ENCODE measurements at places on chromosomes 2 and 18. TPM values are rescaled to one million over a fixed set of nuclear protein-coding genes. Genes with fewer than 3 reads are reported as not detected.

DNA sequence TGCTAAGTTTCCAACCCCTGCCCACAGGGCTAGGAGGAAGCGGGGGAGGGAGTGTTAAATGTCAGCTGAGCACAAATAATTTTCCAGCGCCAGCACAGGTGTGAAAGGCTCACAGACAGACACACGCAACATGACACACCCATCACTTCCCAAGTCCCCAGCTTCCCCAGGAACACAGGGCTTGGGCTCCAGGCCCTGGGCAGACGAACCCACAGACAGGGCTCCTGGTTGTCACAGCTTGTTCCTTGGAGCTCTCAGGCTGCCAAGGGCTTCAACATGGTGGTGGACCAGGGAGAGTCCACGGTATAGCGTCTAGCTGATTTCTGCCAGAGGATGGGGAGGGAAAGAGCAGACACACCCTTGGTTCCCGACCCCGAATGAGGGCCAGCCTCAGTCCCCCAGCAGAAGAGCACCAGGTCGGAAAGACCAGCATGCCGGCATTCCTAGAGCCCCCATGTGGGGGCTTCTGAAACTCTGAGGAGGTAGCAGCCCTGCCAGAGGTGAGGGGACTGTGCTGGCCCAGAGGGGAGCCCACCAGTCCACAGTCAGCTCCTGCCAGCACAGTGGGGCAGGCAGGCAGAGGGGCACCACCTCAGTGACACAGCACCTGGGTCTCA is 1.9 kb downstream of the DUSP2 start:
- DNase-seq: no peak

DNA sequence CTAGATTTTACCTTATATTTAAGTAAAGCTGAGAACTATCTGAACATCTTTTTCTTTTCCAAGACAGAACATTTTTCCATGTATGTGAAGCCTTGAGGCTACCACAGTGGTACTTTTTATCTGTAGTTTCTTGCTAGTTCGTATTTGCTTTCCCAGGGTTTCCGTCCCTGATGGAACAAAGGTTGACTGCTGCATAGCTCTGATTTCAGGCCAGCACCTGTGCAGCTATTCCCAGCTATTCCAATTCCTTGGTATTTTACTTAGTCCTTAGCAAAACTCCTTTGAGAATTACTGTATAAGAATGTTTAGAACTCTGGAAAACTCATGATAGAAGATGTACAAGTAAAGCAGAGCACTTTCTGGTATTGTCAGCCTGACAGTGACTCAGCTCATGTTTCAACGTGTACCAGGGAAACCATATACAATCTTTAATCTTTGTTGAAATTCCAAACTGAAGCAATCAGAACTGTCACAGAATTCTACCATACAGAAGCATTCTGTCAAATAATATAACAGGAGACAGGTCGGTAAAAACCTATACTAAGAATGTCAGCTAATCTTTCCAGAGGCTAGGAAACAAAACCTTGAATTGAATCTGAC is 162.2 kb downstream of the PKP4 start:
- DNase-seq: no peak

- DNase-seq: no peak
Measured at GRCh38 chr2:168426861-168427260, 29.2 kb upstream of the CERS6 start.

- DNase-seq: no peak
Measured at GRCh38 chr2:13102397-13103063, 385.8 kb downstream of the TRIB2 start.

DNA sequence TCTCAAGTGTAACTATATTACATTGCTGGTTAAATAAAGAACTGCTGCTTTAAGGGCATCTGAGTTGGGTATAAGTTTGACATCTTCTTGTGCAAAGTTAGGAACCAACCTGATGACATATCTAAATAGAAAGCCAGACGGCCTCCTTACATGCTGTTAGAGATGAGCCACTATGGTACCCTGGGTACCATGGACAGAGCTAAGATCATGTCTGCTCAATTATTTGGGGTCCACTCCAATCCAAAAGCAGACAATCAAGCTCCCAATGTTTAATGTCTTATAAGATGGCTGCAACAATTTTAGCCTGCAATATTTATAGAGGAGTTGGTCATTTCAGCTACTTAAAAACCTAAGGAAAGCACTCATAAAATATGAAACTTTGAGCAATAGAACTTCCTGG is 86.2 kb downstream of the UPP2 start:
- DNase-seq: no peak

DNA sequence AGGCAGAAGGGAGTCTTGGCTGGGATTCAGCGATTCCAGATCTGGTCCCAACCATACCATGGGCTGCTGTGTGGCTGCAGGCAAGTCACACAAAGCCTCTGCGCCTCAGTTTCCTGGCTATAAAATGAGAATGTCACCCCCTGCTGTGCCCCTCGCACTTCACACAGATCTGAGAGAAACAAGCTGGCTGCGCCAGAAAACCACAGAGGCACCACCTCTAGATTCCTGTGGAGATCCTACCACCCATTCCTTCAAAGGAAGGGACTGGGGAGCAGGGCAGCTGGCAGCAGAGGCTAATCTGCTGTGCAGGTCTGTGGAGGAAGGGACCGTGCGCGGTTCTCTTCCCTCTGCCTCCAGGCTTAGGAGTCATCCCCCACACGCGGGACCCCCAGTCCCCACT is 19.8 kb downstream of the NEURL3 start:
- DNase-seq: no peak

GRCh38 chr2:113119111-113119510 is 8.3 kb upstream of the IL1RN start:
- no peak for DNase-seq

GRCh38 chr2:114543236-114543766 is 100.9 kb downstream of the DPP10 start:
- no peak for DNase-seq

GRCh38 chr2:174833737-174834136 is 69.5 kb upstream of the CHRNA1 start:
- DNase-seq: no peak

- DNase-seq: no peak
Measured at GRCh38 chr2:60652832-60653340, 99.4 kb upstream of the BCL11A start.

DNA sequence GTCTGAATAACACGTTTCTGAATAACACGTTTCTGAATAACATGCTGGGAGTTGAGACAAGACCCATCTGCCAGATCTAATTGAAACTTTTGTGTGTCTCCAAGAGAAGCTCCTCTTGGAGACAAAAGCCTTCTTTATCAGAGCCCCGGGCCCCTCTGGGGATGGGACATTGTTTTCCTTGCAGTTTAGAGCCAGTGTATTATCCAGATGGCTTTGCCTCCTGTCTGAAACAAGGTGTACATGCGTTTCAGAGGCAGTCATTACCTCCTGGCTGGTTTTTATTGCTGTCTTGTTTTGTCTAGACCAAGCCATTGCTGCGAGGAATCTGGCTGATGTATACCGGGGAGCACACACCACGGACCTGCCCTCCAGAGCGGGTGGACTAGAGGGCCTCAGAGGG is 7.8 kb downstream of the FOSL2 start:
- DNase-seq: no peak

DNA sequence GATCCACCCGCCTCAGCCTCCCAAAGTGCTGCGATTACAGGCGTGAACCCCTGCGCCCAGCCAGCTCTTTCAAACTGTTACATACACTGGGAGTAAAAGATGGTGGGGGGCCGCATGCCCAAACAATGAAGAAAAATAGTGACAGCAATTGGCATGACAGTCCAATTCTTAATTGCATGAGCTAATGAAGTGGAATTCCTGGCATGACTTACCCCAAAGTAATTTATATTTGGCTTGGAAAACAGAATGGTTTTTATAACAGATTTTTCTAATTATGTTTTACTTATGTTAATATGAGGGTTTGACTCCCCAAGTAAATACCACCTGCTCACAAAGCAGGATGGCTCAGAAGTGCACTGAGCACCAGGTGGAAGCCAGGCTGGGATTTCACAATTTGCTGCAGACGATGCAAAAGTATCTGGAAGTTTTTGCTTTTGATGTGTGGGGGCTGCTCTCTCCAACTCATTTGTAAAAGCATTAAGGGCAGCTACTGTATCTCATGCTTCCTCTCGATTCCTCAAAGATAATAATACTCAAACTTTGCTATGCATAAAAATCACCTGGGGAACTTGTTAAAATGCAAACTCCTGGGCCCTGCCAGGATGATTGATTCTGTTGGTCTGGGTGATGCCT is 24.0 kb upstream of the ATG16L1 start:
- DNase-seq: no peak

DNA sequence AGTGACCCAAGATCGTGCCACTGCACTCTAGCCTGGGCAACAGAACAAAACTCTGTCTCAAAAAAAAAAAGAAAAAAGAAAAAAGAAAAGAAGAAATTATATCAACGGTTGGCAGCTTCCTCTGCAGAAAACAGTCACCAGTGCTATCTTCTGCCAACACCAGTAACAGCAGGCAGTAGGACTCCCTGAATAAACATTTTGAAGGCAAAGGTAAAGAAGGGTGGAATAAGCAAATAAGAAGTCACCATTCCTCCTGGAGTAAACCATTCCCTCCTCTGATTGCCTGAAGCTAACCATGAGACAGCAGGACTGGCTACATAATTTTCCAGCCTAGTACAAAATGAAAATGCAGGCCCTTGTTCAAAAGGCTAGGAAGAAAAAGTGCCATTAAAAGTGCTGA is 9.0 kb upstream of the RNF103 start:
- no peak for DNase-seq

DNA sequence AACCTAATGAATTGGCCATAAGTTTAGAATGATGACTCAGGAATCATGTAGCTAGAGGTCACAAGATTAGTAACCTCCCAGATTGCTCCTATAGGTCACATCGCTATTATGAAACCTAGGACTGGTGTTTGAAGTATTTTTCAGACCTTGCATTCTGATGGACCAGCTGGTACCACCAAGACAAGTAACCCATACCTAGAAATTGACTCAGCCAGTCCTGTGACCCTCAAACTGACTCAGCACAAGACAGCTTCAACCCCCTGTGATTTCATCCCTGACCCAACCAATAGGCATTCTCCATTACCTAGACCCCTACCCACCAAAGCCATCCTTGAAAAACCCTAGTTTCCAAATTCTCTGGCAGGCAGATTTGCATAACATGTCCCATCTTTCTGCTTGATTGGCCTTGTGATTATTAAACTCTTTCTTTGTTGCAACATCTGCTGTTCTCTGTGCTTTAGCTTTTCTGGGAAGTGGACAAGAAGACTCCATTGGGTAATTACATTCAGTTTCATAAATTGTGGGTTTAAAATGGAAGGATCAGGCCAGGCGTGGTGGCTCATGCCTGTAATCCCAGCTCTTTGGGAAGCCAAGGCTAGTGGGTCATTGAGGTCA is 254.9 kb downstream of the IRS1 start:
- DNase-seq: no peak

GULP1 gene
- not detected for total RNA-seq

NRBP1 gene
- total RNA-seq: 121 TPM

XDH gene
- 0.36 TPM for total RNA-seq

UGT1A5 gene
- not detected for total RNA-seq

NT5C1B gene
- total RNA-seq: not detected
